ENCODE measurements at places on chromosomes 16 and 17. TPM values are rescaled to one million over a fixed set of nuclear protein-coding genes. Genes with fewer than 3 reads are reported as not detected.

The TNFRSF17 gene
- total RNA-seq: not detected

The NDE1 gene
- 103 TPM for total RNA-seq

The CES3 gene
- 2.1 TPM for total RNA-seq

The POLR3K gene
- 51.3 TPM for total RNA-seq

The AARSD1 gene
- 54.3 TPM for total RNA-seq

The ADAD2 gene
- 0.63 TPM for total RNA-seq

The NGFR gene
- 0.09 TPM for total RNA-seq

The RHBDL1 gene
- 0.89 TPM for total RNA-seq

The ATP2A3 gene
- total RNA-seq: 113 TPM

The IKZF3 gene
- 52.2 TPM for total RNA-seq

The PABPN1L gene
- not detected for total RNA-seq

The PPM1E gene
- 0.07 TPM for total RNA-seq

The LGALS9B gene
- not detected for total RNA-seq

The GPR179 gene
- not detected for total RNA-seq

The FBXO39 gene
- total RNA-seq: not detected

The CEMP1 gene
- not detected for total RNA-seq

The KRTAP4-3 gene
- total RNA-seq: not detected

The IST1 gene
- total RNA-seq: 175 TPM

The LRRC59 gene
- 70.6 TPM for total RNA-seq

The GLYR1 gene
- total RNA-seq: 63.7 TPM

The NACA2 gene
- total RNA-seq: not detected

The PRR35 gene
- total RNA-seq: not detected

The TPSD1 gene
- not detected for total RNA-seq

The TPSG1 gene
- not detected for total RNA-seq

The TBC1D3I gene
- total RNA-seq: 0.38 TPM

The KCNJ18 gene
- total RNA-seq: not detected

The KIF19 gene
- total RNA-seq: 0.11 TPM

The COX10 gene
- 28.6 TPM for total RNA-seq

The MRPL58 gene
- 62.4 TPM for total RNA-seq

The MYH3 gene
- total RNA-seq: 1.8 TPM

The TBC1D3 gene
- not detected for total RNA-seq

The FOXL1 gene
- not detected for total RNA-seq

The AANAT gene
- 0.34 TPM for total RNA-seq

The RAB37 gene
- 6.7 TPM for total RNA-seq

The KRT20 gene
- not detected for total RNA-seq
